ENCODE measurements at places on chromosomes 11 and 22. TPM values are rescaled to one million over a fixed set of nuclear protein-coding genes. Genes with fewer than 3 reads are reported as not detected.

JHY gene
- 12.7 TPM for total RNA-seq

FGF3 gene
- total RNA-seq = not detected

KCNE3 gene
- 1.8 TPM for total RNA-seq

IRAG1 gene
- 2.7 TPM for total RNA-seq

DRD4 gene
- not detected for total RNA-seq

SLC22A9 gene
- not detected for total RNA-seq

SPDYC gene
- not detected for total RNA-seq

CARD18 gene
- total RNA-seq = not detected

OPCML gene
- 0.36 TPM for total RNA-seq

SLC17A6 gene
- not detected for total RNA-seq

RASSF10 gene
- 0.72 TPM for total RNA-seq

TSPAN32 gene
- total RNA-seq = 0.59 TPM

IL17REL gene
- not detected for total RNA-seq

TIGD3 gene
- not detected for total RNA-seq

TCIRG1 gene
- total RNA-seq = 87.5 TPM

PANX2 gene
- 0.29 TPM for total RNA-seq

PRODH gene
- total RNA-seq = under 0.01 TPM

OR4D5 gene
- not detected for total RNA-seq

KDM4D gene
- total RNA-seq = 0.88 TPM

OR5AK2 gene
- not detected for total RNA-seq

DGAT2 gene
- 3.6 TPM for total RNA-seq

P4HA3 gene
- 8.7 TPM for total RNA-seq

GNAZ gene
- 0.72 TPM for total RNA-seq

MMP8 gene
- total RNA-seq = under 0.01 TPM

VPREB1 gene
- not detected for total RNA-seq

TMEM191C gene
- total RNA-seq = 0.59 TPM

OR2AG2 gene
- total RNA-seq = 0.36 TPM

MED19 gene
- total RNA-seq = 13.6 TPM

MS4A18 gene
- not detected for total RNA-seq

CDCA5 gene
- 3.3 TPM for total RNA-seq

EXT2 gene
- 194 TPM for total RNA-seq

SPINDOC gene
- 17.7 TPM for total RNA-seq

AMPD3 gene
- total RNA-seq = 5.6 TPM

OR5A1 gene
- total RNA-seq = not detected

LDLRAD3 gene
- 8.5 TPM for total RNA-seq

OR51B2 gene
- total RNA-seq = not detected

MFRP gene
- total RNA-seq = not detected

PCNX3 gene
- total RNA-seq = 27.9 TPM

FAM180B gene
- not detected for total RNA-seq

MPZL3 gene
- 1.8 TPM for total RNA-seq

MIOX gene
- under 0.01 TPM for total RNA-seq

OR56A5 gene
- not detected for total RNA-seq
